ENCODE measurements at places on chromosomes 12 and 14.

DNA sequence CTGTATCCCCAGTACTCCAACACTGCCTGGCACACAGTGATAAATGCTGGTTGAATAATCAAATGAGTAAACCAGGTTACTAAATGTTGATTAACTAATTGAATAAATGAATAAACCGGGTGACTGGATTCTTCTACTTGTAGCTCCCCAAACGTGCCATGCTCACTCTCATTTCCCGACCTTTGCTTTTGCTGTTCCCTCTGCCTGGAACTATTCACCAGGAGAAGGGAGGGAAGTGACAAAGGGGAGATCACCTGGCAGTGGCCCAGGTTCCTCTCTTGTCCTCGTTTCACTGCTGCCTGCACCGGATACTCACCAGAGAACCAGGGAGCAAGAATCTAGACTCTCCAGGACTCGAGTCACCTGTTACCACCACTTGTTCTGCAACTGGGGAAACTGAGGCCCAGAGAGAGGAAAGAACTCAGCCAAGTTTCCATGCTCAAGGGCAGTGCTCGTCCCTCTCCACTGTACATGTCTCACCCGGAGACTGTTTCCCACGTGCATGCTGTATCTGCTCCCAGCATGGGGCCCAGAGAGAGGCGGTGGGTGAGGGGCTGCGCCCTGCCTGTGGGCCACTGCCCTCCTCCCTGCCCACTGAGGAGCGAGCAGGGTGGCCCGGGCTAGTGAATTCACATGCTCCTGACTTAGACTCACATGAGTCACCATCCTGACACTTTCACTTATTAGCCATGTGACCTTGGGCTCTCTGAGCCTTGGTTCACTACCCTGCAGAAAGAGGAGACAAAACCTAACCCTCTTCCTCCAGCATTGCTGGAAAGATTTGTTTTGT is 17.7 kb upstream of the POP5 start:
- DNase-seq: peak; percentile 8

GRCh38 chr14:59869381-59870255 is 958 bp downstream of the RTN1 start:
- no peak for DNase-seq

GRCh38 chr14:38755036-38755435 is 348.0 kb downstream of the SEC23A start:
- DNase-seq: no peak

- DNase-seq: no peak
Measured at GRCh38 chr12:94171595-94171930, 23.2 kb downstream of the PLXNC1 start.

- DNase-seq: no peak
Measured at GRCh38 chr12:2052826-2053678, at the start of gene CACNA1C. Gene CACNA1C (plus strand): TSS chr12:2052987. CDS start chr12:2053563, 576 bp downstream.

DNA sequence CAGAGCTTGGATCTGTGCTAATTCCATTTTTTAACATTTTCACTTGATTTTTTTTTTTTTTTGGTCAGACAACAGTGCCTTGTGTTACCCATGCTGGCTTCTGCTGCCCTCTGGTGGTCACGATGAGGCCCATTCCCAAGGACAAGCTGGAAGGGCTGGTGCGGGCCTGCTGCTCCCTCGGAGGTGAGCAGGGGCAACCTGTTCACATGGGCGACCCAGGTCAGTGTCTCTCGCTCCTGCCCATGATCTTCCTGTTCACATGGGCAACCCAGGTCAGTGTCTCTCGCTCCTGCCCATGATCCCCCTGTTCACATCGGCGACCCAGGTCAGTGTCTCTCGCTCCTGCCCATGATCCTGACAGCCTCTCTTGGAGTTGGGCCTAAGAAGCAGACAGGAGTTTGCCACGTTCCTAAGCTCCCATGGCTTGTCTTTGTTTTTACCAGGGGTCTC is 59.4 kb downstream of the DGLUCY start:
- DNase-seq: peak; percentile 30

DNA sequence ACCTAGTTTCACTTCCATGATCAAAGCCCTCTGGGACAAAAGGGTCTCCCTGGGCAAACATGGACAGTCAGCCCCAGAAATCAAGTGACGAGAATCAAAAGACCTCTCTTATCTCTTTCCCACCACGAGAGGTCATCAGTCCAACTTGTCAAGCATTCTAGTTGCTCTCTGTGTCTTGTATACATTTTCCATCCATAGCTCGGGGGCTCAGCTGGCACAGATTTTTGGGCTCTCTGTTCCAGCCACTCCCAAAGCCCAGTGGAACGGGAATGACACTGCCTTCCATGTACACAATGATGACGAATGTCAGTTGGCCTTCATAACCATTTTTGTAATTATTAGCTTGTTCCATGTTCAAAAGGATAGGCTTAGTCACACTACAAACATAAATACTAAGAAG is 29.7 kb downstream of the NOS1 start:
- DNase-seq: no peak

DNA sequence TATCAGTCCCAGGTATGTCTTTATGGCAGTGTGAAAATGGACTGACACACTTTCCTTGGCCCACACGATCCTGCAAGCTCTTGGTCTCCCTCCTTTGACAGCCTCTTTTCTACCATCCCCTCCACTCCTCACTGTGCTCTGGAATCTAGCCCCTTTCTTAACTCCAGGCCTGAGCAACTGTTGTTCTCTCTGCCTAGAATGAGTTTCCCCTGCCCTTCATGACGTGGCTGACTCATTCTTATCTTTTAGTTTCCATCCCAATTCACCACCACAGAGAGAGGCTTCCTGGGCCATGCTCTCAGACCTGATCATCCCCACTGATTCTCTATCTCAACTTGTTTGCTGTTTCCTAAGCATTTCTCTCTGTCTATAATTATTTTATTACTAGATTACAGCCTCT is 157.4 kb upstream of the HMGA2 start:
- DNase-seq: no peak
